ENCODE measurements at places on chromosomes 6 and 20.

DNA sequence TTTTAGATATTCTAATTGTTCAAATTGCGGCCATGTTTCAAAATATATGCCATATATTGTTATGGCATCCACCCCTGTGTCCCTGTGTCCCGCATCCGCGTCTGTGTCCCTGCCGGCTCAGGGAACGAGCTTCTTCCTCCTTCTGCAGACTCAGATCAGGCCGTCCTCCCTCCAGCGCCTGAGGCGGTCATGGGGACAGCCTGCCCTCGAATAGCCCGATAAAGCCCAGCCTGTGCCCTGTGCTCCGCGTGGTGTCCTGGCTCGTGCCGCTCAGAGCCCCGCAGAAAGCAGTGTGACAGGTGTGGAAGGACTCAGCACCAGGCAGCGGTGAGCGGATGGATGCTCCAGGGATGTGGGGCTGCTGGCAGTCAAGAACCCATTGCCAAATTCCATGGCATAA, 663.4 kb upstream of the DEFB115 start:
- no peak for DNase-seq

DNA sequence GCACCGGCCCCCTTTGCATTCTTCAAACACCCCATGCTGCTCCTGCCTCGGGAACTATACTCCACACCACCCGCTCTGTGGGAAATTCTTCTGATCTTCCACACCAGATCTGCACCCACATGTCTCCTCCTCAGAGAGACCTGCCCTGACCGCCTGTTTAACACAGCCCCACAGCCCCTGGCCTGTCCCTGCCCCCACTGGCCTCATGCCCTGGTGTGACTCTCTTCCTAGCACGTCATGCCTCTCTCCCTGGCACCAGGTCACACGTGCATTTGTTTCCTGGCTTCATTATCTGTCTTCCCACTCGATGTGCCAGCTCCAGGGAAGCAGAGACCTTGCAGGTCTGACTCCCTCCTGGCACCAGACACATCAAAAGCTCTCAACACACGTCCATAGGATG, 79.6 kb downstream of the ANKRD60 start:
- no peak for DNase-seq

- no peak for DNase-seq
Observed at GRCh38 chr6:163965426-163966348, 551.2 kb downstream of the QKI start.

GRCh38 chr6:35086282-35086632, 54.9 kb downstream of the TCP11 start:
- no peak for DNase-seq

DNA sequence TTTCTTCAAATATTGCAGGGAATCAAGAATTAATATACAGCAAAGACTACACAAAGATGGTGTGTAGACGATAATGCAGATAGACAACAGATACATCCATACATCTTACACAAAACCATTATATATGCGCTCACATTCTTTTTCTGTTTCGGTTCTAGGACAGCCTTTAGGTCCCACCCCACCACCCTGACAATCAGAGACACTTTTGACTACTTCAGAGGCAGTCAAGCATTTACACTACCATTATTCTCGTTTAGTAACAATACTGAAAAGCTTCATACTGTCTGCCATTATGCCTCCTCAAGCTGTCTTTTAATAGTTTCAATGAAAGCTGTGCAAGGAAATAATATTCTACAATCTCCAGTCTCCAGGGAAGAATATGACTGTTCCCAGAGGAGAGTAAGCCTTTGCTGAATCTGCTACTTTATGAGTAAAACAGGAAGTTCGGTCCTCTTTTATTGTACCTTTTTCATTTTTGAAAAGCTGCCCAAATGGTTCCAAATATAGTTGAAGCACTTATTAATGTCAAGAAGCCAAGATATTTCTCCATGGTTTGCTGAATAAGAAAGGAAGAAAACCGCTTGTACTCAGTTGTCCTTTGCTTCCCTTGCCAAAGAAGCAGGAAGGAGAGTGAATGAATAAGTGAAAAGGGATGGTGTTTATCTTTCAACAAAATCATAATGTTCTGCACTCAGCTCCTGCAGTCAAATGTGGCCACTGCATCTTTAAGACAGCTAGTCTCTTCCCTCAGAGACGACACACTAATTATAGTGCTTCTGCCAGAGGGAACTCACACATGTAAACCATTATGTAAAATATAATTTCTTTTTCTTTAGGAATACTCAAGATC, 468.3 kb downstream of the CDC5L start:
- DNase-seq = no peak

- no peak for DNase-seq
Observed at GRCh38 chr20:11204926-11205768, 531.3 kb upstream of the JAG1 start.

- no peak for DNase-seq
Observed at GRCh38 chr6:20338156-20338555, 63.5 kb upstream of the E2F3 start.

DNA sequence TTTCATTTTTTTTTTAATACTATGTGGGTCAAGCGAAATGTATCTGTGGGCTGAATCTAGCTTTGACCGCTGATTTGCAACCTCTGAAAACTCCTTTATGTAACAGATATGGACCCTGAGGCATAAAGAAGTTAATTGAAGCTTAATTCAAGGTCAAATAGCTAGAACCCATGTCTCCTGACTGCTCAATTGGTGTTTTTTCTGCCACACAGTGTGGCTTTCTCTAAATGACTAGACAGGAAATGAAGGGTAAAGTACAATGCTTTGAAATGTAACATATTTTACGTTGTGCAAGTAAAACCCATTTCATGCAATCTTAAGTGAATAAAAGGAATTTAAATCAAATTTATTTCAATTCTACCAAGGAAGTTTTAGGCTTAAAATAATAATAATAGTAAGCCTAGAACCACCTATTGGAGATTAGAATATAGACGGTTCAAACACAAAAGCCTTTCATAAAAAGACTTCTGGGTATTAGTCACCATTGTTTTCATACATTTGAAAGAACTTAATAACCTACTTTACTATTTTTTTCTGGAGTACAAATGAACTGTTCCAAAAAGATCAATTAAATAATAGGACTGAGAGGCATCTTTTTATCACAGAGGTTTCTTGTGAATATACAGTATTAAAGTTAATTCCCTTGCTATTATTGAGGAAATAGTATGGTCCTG, 279.8 kb downstream of the EPHA7 start:
- DNase-seq = no peak

GRCh38 chr6:111769365-111770152, 103.7 kb downstream of the FYN start:
- no peak for DNase-seq

DNA sequence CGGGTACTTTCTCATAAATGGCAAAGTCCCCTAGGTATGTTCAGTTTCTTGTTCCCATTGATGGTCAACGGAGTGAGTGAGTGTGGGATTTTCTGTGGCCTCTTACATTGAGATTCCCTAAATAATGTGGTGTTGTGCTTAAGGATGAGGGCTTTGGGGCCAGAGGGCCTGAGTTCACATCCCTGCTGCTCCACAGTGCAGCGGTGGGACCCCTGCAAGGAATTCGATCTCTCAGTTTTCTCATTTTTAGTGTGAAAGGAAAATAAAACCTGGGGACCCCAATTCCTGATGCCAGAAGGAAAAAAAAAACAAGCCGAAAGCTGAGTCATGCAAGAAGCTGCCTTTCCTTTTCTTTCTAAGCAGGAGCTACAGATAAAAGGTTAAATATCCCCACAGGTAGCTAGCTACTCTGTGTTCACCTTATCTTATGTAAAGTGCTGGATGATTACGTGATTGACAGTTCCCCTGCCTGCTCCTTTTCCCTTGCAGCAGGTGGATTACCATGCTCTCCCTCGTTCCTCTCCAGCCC, 120.2 kb upstream of the CLDN20 start:
- no peak for DNase-seq

GRCh38 chr6:36235309-36235708, 34.6 kb upstream of the PNPLA1 start:
- DNase-seq = no peak

DNA sequence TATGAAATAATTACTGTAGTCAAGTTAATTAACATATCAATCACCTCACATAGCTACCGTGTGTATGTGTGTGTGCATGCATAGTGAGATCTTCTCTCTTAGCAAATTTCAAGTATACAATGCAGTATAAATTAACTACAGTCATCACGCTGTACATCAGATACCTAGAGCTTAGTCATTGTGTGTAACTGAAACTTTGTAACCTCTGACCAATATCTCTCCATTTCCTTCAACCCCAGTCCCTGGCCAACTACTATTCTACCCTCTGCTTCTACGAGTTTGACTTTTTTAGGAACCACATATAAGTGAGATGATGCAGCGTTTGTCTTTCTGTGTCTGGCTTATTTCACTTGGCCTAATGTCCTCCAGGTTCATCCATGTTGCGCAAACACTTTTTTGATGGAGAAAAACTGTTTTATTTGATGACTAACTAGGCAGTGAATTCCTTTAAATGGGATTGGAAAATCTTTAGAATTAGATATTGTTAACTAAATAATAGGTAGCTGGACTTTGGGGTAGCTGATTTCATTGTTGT, 459.5 kb downstream of the DHX35 start:
- DNase-seq = no peak

- DNase-seq = no peak
Observed at GRCh38 chr6:128492386-128492785, 28.0 kb downstream of the PTPRK start.

GRCh38 chr6:167295495-167296292, 4.6 kb downstream of the UNC93A start:
- no peak for DNase-seq

DNA sequence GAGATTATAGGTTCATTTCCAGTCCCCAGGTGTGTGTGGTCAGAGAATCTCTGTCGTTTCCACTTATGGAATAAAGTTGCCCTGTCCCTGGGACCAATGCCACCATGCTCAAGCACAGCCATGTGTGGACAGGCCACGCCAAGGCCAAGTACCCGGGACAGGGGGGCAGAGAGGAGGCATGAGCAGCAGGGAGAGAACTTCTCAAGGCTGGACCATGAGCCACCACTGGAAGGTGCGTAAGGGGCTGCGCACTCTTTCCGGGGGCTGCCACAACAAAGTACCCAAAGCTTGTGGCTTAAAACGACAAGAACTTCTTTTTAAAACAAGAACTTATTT, 209.2 kb upstream of the KCNQ5 start:
- DNase-seq = no peak

- no peak for DNase-seq
Observed at GRCh38 chr6:156989159-156989806, 212.1 kb downstream of the ARID1B start.

GRCh38 chr20:16555754-16556153, 17.5 kb downstream of the KIF16B start:
- DNase-seq = no peak

DNA sequence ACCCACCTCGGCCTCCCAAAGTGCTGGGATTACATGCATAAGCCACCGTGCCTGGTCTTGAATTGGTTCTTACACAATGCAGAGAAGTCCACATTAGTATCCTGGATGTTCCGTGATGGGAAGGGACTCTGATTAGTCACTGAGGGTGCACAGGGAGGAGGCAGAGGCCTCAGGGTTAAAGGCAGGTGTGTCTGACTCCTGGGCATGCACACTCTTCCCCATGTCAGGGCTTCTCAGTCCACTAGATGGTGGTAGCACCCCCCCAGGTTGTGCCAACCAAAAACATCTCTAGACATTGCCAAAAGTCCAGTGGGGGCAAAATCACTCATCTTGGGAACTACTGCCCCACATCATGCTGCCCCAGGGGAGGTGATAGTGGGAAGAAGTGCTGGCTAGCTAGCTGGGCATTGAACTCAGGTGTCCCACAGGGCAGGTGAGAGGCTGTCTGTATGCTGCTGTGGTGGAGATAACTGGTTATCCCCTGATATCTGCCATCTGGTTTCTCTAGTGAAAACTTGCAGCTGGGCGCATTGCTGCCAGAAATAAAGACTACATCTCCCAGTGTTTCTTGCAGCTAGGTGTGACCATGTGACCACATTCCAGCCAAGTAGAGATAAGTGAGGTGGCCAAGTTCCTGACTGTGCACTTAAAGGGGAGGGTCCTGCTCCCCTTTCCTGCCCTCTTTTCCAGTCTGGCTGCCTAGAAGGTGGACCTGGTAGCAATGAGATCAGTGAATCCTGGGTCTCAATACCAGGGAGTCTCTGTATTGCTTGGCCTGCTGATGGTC, 8.4 kb upstream of the NSFL1C start:
- no peak for DNase-seq

DNA sequence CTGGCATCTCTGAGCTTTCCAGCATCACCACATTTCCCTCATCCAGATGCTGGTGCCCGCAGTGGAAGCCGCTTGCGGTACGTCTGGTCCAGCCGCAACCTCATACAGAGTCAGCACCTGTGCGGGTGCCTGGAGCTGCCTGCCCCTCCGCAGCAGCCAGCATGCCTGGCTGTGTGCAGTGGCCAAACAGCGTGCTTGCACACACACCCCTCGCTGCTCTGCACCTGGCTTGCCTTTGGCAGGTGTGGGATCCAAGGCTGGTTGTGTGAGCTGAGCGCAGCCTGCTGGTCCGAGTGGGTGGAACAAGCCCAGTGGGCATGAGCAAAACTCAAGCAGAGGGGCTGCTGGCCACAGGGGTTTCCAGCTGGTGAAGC, 3.1 kb upstream of the HINT3 start:
- DNase-seq = no peak

DNA sequence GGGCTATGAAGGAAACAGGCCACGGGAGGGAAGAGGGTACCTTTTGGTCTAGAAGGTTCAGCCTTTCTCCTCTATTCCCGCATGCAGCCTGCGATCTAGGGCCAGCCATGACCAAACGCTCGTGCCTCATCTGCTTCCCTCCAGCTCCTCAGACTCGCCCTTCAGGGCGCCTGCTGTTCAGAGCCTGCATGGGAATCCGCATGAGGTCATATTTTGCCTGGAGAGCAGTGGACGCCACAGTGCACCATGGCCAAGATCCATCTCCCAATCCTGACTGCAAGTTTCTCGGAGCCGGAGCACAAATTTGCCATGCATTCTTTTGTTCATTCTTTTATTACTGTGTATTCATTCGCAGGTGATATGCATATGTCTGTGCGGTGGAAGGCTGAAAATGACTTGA, 608.1 kb downstream of the QKI start:
- DNase-seq = no peak

- DNase-seq = no peak
Observed at GRCh38 chr20:11511821-11512220, 405.9 kb upstream of the BTBD3 start.

- no peak for DNase-seq
Observed at GRCh38 chr20:49853640-49854039, 41.0 kb downstream of the SLC9A8 start.

- DNase-seq = no peak
Observed at GRCh38 chr6:147586044-147586443, 77.6 kb downstream of the SAMD5 start.
